Suprapubic skin (tissue), 4 donors: ENCODE measurements at places on chromosomes 7 and 10.

GRCh38 chr7:76133164-76133775 lies 68.4 kb upstream of the SRRM3 start:
- no peak for DNase-seq

DNA sequence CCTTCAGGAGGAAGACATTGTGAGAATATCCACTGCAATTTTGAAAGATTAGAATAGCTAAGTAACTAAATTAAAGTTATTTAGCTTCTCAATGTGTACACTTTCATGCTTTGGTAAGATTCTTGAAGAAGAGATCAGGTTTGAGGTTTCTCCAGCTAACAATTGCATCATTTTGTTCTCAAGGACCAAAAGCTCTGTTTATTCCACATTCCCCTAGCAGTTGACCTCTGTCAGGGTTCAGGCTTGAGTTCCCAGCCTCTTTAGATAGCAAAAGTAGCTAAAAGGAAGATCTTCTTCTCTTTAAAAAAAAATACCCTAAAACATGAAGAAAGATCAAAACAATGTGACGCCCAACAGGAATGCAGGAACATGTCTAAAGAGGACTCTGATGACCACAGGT lies 179.4 kb upstream of the IGFBP3 start:
- no peak for DNase-seq

GRCh38 chr10:20765066-20765465 lies 132.0 kb downstream of the NEBL start:
- no peak for DNase-seq

DNA sequence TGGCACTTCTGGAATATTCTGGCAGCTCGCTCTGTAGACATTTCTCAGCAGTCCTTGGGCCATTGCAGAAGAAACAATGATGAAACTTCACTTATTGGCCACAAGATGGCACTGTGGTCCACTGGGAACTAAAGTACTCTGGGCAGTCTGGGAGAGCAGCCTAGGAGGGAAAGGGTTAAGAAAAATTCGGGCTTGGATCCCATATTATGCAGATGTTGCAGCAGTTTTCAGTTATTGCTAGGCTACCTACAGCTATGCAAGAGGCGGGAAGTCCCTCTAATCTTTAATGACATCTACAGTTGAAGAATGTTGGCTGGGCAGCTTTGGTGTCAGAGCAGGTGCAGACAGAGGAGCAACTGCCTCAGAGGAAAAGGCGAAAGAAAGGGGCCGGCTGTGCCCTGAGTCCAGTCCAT lies 201.7 kb upstream of the PRSS58 start:
- DNase-seq: no peak

DNA sequence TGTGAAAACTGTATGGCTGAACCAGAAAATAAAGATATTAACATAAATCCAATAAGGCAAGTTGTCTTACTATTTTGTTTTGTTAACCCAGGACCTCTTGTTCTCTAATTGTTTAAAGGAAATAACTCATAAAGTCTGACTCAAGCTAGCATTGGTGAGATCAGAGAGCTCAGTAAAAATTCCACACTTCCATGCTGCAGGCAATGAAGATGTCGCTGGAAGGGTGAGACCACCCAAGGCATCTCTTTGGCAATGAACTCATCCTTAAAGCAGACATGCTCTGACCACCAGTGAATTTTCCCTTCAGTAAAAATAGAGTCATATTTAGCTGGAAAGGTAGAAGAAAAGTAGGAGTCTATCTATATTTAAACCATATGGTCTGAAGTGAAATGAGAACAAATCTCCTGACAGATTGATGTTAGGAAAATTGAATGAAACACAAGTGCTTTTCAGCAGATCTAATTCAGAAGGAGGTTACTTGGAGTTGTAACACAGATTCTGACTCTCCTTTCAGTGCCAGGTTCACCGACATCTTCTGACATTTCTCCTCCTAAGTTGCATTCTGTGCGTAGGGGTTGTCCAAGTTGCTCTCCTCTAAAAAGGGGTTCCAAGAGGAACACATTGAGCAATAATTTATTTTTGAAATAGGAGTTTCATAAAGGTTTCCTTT lies 32.8 kb upstream of the VIPR2 start:
- no peak for DNase-seq

DNA sequence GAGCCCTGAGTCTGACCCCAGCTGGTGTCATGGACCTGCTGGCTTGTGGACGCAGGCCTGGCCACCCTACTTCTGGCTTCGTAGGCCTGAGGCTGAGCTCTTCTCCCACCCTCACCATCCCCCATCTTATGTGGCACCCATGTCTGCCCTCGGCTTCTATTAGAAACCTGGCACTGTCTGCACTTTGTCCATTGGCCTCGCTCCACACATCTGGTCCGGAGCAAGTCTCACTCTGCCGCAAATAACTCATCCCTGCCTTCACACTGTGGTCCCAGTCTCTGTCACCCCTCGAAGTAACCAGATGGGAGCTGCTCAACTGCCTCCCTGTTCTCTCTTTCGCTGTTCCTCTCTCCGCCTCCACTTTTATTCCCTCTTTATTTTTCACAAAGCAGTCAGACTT lies 78.6 kb downstream of the TRRAP start:
- no peak for DNase-seq

GRCh38 chr10:55627501-55628051 lies 733.5 kb downstream of the ZWINT start:
- DNase-seq: no peak

DNA sequence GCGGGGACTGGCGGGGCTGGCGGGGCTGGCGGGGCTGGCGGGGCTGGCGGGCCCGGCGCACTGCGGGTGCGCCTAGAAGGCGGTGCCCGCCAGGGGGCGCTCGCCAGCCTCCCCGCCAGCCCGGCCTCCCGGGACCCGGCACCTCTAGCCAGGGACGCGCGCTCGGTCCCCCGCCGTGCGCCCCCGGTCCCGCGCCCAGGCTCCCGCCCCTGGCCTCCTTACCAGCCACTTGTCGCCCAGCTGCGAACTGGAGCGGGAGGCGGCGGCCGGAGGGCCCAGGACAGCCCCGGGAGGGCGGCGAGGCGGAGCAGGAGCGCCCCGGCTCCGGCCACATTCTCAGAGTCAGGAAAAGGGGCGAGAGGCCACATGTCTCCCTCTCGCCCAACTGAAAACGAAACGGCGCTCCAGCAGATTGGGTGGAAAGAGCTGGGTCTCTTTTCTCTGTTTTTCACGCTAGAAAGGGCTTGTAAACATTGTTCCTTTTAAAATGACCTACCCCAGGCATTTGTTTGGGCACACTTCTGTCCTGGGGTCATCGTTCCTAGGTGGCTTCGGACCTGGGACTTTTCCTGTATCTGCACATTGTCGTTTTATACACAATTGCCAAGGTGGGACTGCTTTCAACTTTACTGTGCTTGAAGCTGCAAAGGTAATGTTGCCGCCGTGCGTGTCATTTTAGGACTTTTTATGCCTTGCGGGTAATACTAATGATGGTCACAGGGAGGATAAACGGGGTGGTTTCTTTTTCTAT lies 378 bp upstream of the PRKCQ start:
- DNase-seq: no peak

DNA sequence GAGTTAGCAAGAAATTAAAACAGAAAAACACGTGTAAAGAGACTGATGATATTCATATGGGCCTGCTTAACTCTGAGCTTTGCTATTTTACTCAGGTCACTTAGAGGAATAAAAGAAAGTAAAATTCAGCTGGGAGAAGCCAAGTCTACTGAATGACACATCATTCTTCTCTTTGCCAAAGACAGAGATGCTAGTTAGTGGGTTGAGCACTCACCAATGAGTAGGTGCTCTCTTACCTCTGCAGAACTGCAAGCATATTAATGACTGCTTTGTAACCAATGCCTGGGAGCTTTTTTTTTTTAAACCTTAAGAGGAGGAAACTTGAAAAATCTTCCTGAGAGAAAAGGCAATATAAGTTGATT lies 44.8 kb upstream of the BAMBI start:
- DNase-seq: no peak

DNA sequence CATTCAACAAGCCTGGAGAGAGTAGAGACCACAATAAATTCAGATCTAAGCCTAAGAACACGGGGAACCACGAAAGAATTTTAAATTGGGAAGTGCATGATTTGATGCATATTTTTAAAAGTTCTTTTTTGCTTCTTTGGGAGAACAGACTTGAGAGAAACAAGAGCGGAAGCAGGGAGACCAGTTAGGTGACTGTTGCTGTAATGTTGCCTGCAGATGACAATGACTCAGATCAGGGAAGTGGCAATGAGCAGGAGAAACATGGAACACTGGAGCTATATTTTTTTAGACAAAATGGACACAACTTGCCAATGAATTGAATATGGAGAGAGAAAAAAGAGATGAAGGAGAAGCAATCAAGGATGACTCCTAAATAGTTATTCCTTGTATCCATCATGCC lies 125.1 kb downstream of the RAPGEF5 start:
- no peak for DNase-seq

- no peak for DNase-seq
Measured at GRCh38 chr10:124041675-124042445, 51.5 kb downstream of the CHST15 start.

DNA sequence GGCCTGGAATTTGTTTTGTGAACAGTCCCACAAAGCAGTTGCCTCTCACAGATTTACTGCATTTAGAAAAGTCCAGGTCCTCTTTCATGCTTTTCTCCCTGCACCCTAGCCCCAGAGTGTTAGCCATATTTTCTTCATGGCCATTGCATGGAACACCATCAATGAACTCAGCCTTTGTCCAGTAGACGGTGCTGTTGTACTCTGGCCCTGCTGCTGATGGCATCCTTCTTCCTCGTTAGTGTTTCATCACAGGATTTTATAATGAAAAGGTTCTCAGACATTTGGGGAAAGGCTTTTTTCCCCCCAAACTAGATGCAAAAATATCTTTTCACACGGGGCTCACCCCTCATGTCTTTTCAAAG lies 93.0 kb upstream of the SLC25A13 start:
- no peak for DNase-seq

DNA sequence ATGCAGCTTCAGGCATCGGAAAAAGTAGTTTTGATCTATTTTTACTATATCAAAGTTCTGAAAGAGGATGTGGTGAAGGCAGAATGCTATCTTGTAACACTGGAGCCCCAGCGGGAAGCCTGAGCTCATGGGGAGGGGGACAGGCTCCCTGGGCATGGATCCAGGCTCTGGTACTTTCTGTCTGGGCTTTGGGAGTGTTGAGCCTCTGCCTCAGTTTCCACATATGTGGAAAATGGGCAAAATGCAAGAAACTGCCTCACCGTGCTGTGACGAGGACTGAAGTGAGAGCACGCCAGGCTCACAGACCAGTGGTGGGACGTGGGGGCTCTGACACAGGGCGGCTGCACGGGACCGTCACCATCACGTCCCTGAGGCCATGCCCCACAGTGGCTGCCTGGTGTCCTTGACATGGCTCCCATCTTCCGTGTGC lies 182.9 kb upstream of the SHH start:
- DNase-seq: peak; percentile 33

- DNase-seq: no peak
Measured at GRCh38 chr10:130434446-130435385, 298.5 kb downstream of the GLRX3 start.

GRCh38 chr10:2682491-2682890 lies 384.9 kb upstream of the PFKP start:
- DNase-seq: no peak

DNA sequence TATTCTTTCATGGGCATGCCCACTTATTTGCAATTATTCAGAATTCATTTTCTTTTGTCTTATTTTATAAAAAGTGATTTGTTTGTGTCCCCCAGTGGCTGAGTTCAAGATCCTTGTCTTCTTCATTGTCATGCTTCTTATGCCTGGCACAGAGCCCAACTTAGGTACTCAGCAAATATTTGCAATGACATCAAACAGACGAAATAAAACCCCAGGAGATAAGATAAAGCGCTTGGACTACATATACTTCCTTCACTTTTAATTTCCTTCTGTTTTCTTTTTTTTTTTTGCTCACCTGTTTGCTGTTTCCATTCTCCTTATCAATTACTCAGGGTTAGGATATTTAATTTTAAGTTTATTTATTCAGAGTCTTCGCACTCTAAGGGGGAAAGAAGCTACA lies 225.0 kb downstream of the SDHAF3 start:
- no peak for DNase-seq

DNA sequence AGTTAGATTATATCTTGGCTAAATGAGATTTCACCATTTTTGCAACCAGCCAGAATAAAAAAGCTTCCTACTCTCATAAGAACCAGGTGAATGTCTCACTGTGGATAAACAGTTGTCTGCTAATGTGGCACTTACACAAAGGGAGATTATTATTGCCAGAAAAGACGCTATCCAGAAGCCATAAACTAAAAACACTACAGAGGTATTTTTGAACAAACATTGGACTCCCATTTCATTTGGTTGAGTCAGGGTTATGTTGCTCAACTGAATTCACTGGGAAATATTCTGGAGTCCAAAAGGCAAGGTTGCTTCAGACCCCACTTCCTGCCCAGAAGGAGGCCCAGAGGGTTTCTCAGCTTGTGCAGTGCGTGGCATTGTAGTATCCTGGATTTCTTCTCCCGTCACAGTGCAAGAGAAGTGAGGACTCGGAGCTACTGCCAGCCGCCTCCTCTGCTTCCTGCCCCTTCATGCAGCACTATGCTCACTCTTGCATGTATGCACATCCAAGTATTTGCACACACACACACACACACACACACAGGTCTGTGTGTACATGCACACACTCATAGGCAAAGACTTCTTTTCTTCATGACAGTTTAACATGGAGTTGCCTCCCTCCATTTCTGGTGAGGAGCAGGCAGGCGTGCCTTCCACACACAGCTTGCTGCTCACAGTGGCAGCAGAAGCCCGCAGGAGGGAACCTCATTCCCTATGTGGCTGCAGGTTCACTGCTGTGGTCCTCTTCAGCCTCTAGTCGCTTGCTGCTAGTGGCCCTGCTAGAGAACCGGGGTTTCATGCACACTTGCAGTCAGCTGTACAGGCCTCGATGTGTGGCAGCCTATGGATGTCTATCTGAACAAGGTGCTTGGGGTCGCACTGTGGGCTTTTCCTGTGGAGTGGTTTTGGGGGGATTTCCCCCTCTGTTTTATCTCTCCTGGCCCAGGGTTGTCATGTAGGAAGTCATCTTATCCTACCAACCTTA lies 10.1 kb downstream of the DENND10 start:
- no peak for DNase-seq

DNA sequence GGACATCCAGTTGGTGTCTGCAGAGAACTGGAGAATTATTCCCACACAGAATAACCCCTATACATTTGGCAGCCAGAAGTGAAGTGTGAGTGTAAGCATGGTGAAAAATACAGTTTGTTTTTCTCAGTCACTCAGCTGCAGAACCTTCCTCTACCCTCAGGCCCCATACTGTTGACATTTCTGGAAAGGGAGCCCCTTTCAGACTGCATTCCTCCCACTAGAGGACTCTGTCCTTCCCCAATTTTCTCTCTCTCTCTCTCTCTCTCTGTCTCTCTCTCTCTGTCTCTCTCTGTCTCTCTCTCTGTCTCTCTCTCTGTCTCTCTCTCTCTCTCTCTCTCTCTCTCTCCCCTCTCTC lies 86.8 kb upstream of the STEAP1B start:
- DNase-seq: no peak
